ENCODE measurements at places on chromosomes 6 and 20.
A peak's percentile ranks its signal among the peaks of the same experiment; 100 is the strongest.

DNA sequence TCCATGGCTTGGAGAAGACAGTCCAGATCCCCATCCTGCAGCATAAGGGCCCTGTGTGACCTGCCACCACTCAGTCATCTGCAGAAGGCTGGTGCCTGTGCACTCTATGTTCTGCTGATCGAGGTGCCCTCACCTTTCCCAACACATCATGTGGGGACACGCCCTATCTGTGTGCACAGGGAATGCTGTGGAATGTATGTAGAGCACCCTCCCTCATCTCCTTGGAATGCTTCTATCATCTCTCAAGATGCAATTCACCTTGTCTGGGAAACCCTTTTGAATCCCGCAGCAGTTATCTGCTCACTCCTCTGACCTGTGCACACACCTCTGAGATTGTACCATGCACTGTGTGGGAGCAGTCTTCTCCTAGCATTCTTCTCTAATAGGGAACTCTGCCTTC lies 207.2 kb upstream of the SSTR4 start:
- no peak for DNase-seq

- no peak for DNase-seq
Measured at GRCh38 chr6:5599127-5599526, 337.8 kb downstream of the FARS2 start.

DNA sequence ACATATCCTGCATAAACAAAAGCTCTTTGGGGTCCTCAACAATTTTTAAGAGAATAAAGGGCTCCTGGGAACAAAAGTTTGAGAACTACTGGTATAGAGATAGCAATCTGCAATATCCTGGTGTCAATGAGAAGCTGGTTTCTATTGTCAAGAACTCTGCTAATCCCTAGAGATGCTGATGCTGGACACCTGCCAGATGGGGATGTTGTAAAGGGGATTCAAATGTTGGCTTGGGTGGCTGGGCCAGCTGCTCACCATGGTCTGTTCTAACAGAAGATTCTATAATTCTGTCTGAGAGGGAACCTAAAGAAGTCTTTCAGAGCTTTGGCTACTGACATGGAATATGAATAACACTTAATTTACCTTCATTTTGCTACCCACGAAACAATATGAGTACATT lies 137.8 kb downstream of the BTBD9 start:
- DNase-seq = no peak

GRCh38 chr20:36847710-36848040 lies 28.3 kb upstream of the TLDC2 start:
- no peak for DNase-seq

DNA sequence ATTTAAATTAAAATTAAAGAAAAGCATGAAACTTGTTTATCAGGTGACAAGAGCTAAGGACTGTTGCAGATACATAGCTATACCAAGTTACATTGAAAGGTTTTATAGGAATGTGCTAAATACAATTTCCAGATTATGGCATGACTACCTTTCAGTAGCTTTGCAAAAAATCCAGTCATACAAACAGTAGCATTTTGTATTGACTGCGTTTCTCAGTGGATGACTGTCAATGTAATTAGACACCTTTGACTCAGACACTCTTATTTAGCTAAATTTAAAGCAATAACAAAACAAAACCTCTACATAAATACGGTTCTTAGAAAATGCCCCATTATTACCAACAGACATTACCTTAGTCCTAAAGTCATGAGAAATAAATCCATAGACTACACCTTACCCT lies 275.8 kb upstream of the RUNX2 start:
- no peak for DNase-seq

DNA sequence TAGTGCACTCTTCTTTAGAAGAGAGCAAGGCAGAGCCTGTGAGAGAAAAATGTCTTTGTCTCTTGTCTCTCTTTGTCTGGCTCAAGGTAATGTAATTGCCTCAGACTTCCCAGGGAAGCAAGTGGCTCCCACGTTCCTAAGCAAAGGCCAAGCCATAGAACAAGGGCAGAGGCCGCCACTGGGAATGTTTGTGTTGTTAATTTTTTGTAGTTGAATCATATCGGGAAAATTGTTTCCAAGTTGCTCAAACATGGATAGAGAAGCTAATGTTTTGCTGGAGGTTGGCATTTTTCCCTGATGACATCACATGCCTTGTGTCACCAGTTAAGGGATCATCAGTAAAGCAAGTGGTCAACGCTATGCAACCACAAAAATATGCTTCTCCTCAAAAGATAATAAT lies 211.5 kb upstream of the FOXA2 start:
- DNase-seq = no peak

GRCh38 chr6:135675862-135676261 lies 175.6 kb upstream of the PDE7B start:
- peak; percentile 10 for DNase-seq

All from stimulated activated CD4-positive, alpha-beta T cell treated with anti-CD3 and anti-CD28 coated beads, Interleukin-4, amount 100 ng/mL, for 4 hours (primary cell).